ENCODE measurements at places on chromosomes 2 and 18.

GRCh38 chr2:45009928-45010701 is 863 bp upstream of the SIX2 start:
- no peak for DNase-seq

- peak; percentile 45 for DNase-seq
Measured at GRCh38 chr2:159968279-159968900, 94.0 kb downstream of the PLA2R1 start.

- DNase-seq = no peak
Measured at GRCh38 chr18:68354176-68354575, 360.7 kb downstream of the TMX3 start.

DNA sequence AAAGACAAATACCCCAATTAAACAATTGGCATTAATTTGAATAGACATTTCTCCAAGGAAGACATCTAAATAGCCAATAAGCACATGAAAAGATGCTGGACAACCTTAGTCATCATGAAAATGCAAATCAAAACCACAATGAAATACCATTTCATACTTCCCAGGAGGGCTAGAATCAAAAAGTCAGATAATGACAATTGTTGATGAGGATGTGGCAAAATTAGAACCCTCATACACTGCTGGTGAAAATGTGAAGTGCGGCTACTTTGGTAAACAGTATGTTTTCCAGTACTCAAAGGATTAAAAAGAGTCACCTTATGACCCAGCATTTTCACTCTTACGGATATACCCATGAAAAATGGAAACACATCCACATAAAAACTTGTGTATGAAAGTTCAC is 91.6 kb downstream of the FIGN start:
- DNase-seq = no peak

DNA sequence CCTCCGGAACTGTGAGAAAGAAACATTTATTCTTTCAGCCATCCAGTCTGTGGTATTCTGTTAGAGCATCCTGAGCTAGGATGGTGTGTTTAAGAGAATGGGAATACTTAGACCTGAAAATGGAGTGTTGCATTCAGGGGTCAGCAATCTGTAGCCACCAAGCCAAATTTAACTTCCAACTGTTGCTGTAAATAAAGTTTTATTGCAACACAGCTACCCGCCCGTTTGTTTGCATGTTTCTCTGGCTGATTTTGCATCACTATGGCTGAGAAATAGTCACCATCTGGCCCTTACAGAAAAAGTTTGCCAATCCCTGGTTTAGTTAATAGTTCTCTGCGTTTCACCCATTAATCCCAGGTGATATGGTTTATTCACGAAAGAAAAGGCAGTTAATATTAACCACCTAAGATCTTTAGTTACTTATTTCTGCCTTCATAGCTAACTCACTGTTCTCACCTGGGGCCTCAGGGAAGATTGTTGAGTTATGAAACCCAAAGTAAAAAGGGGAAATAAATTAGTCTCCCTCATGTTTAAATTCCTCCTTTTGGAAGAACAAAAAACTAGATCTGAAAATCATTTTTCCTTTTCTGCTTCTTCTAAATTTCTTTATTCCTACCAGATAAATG is 9.5 kb upstream of the CYS1 start:
- no peak for DNase-seq

- DNase-seq = no peak
Measured at GRCh38 chr2:234751275-234751973, 200.4 kb upstream of the SH3BP4 start.

- DNase-seq = no peak
Measured at GRCh38 chr18:27636576-27637085, 451.5 kb upstream of the CHST9 start.

DNA sequence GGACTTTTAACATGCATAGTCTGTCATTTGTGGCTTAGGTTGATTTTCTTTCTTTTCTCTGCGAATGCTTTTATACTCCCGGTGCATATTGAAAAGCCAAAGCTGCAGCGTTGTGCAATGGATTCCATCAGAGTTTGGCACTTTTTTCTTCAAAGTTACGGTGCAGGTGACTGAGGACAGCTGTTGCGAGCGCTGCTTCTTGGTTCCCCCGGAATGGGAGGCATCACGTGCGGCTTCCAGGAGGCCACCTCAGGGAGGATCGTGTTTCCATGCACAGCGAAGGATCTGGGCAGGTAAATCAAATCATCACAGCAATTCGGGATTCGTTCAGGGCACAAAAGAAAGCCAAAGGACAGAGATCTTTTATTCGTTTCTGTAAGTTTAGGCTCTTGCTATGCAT is 109.6 kb upstream of the ALKAL2 start:
- no peak for DNase-seq

GRCh38 chr2:102977426-102978090 is 215.7 kb downstream of the TMEM182 start:
- DNase-seq = no peak

DNA sequence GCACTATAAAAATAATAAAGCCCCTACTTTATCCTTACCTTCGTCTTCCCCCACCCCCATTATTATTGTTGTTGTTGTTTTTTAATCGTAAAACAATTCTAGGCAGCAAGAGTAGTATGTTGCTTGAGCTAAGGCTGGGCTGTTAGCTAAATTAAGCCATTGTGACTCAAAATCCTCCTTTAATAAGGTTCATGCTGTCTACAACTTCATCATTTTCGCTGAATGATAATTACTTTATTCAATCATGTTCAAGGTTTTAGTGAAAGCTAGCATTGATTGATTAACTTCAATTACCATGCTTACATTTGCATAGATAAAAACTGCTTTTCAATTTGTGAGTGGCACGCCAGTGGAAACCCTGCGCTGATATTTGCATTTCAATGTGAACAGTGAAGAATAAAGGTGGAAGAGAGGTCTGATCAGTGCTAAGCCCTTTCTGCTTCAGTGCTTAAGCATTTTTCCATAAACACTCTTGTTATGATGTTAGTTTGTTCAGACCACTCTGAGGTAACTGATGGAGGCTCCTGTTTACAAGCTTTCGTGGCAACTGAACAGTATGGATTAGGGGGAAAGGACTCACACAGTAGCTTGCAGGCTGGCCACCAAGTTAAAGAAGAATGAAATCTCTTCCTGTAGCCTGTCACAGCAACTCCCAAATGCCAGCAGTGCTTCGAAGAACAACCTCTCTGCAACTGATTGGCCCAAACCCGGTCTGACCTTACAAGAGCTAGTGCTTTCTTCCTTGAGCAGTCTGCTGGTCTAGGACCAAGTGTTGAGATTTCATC is 156.8 kb downstream of the GPD2 start:
- no peak for DNase-seq

DNA sequence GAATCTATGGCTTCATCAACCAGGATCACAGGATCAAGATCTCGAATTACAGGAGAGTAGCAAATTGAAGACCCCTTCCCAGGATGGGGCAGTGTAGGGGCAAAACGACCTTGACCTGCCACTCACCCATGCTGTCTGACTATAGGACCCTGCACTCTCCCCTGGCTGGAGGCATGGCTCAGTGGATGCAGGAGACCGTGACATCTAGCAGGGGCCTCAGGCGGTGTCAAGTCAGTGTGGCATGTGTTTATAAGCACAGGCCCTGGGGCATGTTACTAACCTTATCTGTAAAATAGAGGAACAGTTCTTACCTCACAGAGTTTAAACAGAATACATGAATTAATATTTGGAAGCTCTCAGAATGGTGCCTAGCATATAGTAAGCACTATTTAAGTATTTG is 3.5 kb downstream of the HAAO start:
- peak; percentile 1 for DNase-seq

DNA sequence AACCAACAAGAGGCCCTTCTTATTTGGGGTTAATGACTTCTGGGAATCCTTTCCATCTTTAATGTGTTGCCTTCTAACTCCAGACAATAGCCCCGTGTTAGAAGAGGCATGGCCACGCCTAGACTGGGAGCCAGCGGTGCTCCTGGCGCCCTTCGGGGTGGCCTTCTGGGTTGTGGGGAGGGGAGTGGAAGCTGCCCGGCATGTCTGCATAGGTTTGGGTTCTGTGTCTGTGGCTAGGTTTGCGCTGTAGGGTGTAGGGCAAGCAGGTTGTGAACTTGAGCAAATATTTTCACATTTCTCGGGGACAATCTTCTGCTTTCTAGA is 40.4 kb downstream of the CELF4 start:
- DNase-seq = no peak

DNA sequence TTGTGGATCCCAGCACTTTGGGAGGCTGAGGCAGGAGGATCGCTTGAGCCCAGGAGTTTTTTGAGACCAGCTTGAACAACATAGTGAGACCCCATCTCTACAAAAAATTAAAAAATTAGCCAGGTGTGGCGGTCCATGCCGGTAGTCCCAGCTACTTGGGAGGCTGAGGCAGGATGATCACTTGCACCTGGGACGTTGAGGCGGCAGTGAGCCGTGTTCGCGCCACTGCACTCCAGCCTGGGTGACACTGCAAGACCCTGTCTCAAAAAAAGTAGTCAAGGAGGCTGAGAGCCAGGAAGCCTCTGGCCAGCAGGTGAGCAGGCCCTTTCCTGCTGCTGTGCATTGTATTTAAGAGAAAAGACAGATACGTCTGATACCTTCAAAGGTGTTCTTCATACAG is 11.1 kb upstream of the PROC start:
- peak; percentile 4 for DNase-seq

DNA sequence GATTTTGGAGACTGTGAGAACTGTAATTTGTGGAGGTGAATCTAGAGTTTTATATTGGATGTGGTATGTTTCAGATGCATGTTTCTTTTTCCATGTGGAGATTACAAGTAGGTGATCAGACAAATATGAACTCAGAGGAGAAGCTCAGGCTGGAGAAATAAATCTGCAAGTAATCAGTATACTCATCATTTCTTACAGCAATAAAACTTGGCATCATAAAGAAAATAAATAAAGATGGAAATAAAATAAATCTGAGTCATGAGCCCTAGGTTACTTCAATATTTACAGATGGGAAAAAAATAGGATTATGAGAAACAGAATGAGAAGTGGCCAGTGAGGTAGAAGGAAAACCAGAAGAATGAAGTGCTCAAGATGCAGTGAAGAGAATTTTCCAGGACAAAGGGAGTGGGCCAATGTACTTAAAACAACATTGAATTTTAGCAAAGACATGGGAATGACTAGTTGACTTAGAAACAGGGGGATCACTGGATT is 453.8 kb downstream of the DSC3 start:
- DNase-seq = no peak

GRCh38 chr18:36993068-36993467 is 164.1 kb downstream of the KIAA1328 start:
- DNase-seq = no peak

GRCh38 chr18:2325308-2325849 is 245.9 kb downstream of the METTL4 start:
- no peak for DNase-seq

- no peak for DNase-seq
Measured at GRCh38 chr2:159608108-159608507, 8.2 kb downstream of the BAZ2B start.

- peak; percentile 54 for DNase-seq
Measured at GRCh38 chr2:226906163-226906693, 70.4 kb downstream of the RHBDD1 start.

GRCh38 chr18:42458226-42458625 is 503.2 kb downstream of the PIK3C3 start:
- no peak for DNase-seq

GRCh38 chr2:221552291-221552690 is 19.8 kb downstream of the EPHA4 start:
- no peak for DNase-seq

GRCh38 chr2:19362755-19363473 is 4.5 kb upstream of the OSR1 start:
- peak; percentile 69 for DNase-seq
